Right ventricle myocardium superior (tissue), 1 donor: ENCODE measurements at places on chromosomes 5 and 9. TPM values are rescaled to one million over a fixed set of nuclear protein-coding genes. Genes with fewer than 3 reads are reported as not detected.

GRCh38 chr9:72486594-72486955 lies 34.8 kb upstream of the TMC1 start:
- DNase-seq = no peak

DNA sequence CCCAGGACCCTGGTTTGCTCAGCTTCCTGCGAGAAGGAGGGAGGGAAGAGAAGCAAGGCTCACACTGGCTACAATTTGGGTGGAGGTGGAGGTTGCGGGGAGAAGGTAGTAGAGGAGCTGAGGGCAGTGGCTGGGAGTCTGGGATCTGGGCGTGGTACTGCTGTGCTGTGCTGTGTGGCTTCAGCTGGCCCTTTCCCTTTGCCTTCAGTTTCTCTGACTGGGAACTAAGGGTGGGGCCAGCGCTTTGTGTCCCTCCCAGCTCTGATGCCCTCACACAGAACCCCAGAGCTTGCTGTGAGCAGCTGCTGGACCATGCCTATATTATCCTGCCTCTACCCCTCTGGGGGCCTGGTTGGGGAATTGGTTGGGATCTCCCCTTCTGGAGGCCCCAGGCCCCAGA lies 60.9 kb downstream of the RGS3 start:
- DNase-seq = no peak

DNA sequence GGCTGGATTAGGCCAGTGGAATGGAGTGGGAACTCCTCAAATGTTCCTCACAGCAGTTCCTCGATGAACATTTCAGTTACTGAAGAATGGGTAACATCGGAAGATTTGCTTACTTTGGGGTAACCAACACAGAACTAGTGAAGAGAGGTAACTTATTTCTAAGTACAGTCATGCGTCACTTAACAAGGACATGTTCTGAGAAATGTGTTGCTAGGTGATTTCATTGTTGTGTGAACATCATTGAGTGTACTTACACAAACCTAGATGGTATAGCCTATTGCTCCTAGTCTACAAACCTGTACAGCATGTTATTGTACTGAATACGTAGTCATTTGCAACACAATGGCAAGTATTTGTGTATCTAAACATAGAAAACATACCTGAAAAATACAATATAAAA lies 228.3 kb downstream of the MAST4 start:
- DNase-seq = no peak

DNA sequence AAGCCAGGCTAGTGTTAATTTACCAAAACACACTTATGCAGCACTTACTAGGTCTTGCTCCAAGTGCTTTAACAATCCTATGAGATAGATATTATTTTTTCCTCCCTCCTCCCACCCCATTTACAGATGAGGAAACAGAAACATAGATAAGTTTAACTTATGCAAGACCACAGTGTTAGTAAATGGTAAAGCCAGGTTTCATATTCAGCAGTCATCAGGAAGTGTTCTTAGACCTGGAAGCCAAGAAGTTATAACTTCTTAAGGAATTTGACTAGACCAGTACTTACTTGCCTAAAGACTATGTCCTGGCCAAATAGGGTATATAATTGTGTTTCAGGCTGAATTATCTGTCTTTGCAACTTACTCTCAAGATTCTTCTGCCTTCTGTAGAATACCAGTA lies 15.9 kb downstream of the ABHD17B start:
- DNase-seq = no peak

DNA sequence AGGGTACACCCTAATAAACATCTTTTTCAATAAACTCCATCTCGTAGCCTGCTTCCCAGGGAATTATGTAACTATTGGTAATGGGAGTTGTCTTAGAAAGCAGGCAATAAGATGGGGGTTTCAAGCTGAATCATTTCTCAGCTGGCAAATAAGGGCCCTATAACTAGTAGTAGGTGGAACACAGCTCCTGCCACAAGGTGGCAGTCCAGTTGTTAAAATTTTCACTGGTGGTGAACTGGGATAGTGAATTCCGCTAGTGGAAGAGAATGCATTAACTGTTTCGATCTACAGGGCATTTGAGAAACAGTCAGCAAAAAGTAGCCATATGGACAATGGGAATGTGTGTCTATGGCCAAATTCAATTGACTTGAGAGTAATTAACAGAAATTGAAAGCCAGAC lies 27.7 kb downstream of the PCDHB15 start:
- no peak for DNase-seq

GRCh38 chr5:10505517-10506095 lies 58.3 kb upstream of the ANKRD33B start:
- DNase-seq = no peak

DNA sequence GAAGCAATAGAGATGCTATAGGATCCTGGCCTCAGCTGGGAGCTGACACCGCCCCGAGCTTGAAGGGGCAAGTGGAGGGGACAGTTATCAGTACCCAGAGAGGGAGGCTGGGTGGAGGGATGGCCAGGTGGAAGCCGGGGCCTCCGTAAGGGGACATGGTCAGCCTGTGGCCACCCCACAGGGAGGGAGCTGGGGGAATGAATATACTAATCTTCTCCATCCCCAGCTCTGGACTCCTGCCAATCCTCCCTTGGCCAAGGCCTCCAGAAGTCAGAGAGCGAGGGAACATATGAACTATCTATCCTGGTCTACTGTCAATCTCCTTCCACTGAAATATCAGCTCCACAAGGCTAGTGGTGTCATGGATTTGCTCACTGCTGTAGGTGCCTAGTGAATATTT lies 109.3 kb downstream of the BOD1 start:
- no peak for DNase-seq

DNA sequence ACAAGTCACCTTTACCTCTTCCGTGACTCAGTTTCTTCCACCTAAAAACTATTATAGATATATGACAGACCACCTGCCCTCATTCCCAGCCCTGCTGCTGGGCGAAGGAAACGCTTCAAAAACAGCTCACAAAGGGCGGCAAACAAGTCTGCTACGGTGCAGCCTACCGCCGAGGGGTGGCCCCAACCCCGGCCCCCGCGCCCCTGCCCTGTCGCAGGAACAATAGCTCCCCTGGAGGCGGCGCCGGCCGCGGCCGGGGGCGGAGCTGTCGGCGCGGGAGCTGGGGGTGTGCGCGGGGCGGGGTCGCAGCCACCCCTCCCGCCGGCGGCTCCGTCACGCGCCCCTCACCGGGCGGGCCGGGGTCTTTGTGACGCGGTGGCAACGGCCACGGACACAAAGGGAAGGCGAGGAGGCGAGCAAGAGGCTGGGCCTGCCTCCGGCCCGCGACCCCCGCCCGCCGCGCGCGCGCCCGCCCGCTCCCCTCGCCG lies at the start of gene TMEFF1:
Gene TMEFF1, plus strand, starts transcription at position 362 of the 488 bp plus-strand sequence. CDS start 396 bp downstream, outside the sequence.
- peak; percentile 49 for DNase-seq

GRCh38 chr5:40240111-40240510 lies 439.6 kb upstream of the PTGER4 start:
- DNase-seq = no peak

DNA sequence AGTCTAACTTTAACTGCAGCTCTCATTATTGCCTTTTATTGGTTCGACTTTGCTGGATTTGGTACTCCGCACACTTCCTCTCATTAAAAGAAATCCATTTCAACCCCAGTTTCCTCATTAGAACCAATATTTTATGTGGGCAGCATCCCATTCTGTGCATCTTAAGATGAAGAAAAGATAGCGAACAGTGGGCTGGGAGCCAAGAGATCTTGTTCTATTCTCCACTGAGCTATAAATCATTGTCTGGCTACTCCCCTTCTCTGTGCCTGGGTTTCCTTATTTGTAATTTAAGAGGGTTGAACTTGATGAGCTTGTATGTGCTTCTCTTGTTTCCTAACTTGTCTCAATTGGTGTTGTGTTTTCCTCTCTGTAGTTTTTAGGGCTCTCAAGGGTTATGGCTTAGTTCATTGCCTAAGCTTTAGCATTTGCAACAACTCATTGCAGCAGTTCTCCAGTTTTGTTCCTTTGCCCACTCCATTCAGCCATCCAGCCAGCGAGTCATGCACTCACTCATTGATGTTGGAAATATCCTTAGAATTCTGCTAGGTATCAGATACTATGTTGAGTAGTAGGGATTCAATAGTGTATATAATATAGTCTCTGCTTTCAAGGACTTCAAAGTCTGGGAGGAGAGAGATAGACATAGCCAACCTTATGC lies 273.3 kb upstream of the TNC start:
- no peak for DNase-seq

DNA sequence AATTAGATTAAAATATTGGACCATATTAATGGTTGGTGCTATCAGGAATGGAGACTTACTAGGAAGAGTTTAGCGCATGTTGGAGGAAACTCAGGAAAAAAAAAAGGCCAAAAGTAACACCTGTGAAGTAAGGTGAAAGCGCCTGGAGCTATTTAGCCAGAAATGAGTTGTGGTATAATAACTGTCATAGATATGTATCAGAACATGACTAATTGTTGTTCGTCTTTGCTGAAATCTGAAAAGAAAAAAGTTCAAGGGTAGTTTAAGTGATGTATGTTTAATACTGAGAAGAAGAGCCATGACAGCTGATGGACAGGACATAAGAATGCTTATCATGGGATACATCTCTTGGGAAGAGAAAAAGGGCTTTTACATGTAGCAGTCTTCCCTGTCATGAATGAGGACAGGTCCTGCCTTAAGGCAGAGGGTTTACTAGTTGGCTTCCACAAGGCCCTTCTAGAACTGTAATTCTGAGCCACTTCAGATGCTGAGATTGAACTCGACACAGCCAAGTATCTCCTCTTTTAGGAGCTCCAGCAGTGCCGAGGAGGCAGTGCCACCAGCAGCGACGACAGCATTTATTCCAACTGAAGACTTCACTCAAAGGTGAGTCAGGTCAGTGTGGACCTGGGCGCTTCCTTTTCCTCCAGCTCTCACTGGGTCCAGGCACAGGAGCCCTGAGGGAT lies 940 bp upstream of the CAMK4 start:
- DNase-seq = no peak

- no peak for DNase-seq
Observed at GRCh38 chr5:137666461-137666850, 69.4 kb downstream of the KLHL3 start.

DNA sequence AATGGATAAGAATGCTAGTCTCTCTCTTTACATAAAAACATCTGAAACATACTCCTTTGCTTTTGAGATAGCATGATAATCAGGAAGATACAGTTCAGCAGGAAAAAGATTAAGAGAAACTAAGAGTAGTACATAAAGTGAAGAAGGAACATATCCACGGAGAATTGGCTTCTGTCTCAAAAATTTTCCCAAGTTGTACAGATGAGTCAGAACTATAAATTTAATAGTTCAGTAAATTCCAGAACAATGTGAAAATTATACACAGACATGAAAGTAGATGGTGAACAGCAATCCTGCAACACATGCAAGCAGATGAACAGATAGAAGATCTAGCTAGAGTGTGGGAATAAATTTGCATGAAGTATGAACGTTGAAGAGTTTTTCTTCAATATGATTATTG lies 691.4 kb upstream of the RIOK2 start:
- no peak for DNase-seq

GRCh38 chr5:173859408-173860159 lies 28.6 kb upstream of the CPEB4 start:
- no peak for DNase-seq

DNA sequence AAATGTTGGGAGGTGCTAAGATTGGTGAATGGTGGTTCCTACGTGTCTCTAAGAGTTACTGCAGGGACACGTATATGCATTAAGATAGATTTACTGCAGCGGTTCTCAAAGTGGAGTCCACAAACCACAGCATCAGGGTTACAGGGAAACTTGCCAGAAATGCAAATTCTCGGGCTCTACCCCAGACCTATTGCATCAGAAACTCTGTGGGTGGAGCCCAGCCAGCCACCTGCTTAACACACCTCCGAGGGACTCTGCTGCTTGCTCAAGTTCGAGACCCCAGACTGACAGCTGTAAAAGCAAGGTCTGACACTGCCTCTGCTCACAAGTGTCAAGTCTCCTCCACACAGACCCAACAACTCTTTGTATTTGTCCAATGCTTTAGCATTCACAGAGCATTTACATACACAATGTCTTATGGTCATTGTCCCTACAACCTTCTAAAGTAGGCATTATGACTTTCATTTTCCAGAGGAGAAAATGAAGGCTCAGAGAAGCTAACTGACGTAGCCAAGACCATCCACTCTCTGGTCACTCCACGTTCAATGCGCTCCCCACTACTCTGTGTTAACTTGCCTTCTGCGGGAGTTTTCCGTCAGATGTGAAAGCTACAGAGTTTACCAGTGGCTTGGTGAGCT lies 48.8 kb downstream of the HSD17B3 start:
- DNase-seq = no peak

DNA sequence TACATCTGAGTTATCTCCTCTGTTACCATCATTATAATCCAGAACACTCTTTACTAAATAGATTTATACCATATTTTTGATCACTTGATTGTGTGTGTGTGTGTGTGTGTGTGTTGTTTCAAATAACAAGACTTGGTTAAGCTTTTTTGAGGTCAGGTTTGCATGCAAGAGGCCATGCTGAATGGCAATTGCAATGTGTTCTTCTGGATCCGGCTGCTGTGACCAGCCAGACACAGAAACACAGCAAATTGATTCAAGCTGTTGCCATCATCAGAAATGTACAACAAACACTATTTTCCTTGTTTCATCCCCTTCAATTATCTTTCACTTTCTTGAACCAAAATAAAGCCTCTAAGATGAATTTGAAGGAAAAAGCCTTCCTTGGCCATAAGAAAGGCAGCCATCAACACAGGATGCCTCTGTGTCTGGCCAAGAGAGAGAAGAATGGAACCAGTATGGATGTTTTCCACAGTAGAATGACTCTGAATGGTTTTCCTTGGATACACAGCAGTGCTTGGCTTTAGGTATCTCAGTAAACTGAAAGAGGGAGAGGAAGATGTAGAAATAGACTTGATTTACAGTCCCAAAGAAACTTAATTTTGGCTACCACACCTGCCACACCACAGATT lies 53.9 kb downstream of the DPYSL3 start:
- DNase-seq = no peak

GRCh38 chr5:59604111-59604510 lies 289.4 kb downstream of the PDE4D start:
- DNase-seq = no peak

Gene CNTNAP3B
- 11.2 TPM for total RNA-seq

Gene SOX30
- 0.13 TPM for total RNA-seq

Gene IFNA2
- total RNA-seq = not detected

Gene CDH10
- not detected for total RNA-seq

Gene CTNND2
- 1.7 TPM for total RNA-seq

Gene MOB3B
- 1.5 TPM for total RNA-seq
